ENCODE measurements at places on chromosomes 1 and 21.

DNA sequence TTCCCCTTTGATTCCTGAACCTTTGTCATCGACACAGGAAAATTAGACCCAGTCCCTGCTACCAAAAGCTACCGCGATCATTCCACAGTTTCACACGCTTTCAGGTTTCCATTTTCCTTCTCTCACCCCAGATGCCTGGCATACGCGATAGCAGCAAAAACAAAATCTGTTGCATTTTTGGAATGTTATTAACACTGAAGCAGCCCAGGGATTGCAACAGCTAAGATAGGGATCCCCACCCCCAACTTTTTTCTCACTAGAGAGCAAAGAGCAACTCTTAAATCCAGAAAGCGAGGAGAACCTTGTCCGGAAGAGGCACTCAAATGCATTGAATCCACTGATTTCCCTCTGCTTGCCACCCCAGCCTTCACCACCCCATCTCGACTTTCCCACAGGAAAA is 8.9 kb downstream of the OVAAL start:
- DNase-seq: no peak

DNA sequence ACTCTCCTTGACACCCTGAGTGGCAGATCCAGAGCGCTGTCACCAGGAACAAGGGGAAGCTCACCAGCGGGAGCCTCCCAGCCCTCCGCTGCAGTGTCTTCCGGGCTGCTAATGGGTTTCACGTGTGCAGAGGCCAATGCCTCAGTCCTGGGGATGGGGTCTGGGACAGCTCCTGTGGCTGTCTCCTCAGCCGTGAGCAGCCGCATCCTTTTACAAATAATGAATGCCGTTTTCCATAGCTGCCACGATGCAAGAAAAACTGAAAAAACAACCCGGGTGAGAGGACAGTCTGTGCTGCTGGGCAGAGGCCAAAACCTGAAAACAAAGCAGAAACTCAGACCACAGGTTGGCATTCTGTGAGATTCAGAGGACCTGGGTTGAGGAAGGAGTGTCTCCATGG is 212.2 kb upstream of the RAB4A start:
- no peak for DNase-seq

DNA sequence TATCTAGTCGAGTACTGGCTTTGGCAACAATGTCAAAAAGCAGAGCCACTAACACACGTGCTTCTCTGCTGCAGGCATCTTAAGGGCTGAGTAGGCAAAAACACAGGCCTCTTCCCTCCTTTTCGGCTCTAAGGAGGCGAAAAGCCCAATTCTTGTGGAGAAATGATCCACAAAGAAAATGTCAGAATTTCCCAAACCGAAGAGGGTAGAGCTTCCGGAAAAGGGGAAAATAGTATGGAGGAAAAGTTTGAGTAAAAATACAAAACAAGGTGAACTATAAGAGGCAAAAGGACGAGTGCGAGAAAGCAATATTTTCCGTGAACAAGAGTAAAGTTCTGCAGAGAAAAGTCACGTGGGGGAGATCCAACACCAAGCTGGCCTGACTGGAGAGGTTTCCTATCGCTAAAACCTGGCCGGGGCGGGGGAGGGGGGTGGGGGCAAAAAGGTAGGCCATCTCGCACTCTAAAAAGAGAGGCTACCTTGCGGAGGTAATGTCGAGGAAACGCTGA is 551 bp downstream of the ZRANB2 start:
- DNase-seq: peak; percentile 6

- no peak for DNase-seq
Measured at GRCh38 chr1:28925350-28925891, 11.1 kb downstream of the EPB41 start.

- no peak for DNase-seq
Measured at GRCh38 chr1:212915245-212916091, 34.9 kb upstream of the VASH2 start.

GRCh38 chr1:78275906-78276685 is 214.7 kb upstream of the PTGFR start:
- DNase-seq: no peak

DNA sequence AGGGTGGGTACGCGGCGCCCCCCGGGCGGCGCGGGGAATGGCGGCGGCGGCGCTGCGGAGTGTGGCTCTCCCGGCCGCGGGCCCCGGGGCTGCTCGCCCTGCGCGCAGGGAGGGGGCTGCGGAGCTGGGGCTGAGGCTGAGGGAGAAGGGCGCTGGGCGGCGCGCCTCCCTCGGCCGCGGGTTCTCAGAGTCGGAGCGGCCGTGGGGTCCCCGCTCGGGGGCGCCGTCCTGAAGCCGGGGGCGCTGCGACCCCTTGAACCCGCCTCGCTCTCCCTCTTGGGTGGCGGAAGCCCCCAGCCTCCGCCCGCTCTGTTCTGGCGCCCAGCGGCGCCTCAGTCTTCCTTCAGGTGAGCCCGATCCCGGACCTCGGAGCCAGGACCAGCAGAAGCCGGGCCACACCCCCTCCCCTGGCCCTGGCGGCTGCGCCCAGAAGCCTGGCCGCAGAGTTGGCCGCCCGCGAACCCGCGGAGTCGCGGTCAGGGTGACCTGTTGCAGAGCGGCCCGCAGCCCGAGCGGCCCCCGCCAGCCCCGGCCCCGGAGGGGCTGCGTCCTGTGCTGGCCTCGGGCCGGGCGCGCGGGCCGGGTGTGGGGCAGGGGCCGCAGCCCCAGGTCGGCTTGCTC is 532 bp downstream of the RALGPS2 start:
- no peak for DNase-seq

DNA sequence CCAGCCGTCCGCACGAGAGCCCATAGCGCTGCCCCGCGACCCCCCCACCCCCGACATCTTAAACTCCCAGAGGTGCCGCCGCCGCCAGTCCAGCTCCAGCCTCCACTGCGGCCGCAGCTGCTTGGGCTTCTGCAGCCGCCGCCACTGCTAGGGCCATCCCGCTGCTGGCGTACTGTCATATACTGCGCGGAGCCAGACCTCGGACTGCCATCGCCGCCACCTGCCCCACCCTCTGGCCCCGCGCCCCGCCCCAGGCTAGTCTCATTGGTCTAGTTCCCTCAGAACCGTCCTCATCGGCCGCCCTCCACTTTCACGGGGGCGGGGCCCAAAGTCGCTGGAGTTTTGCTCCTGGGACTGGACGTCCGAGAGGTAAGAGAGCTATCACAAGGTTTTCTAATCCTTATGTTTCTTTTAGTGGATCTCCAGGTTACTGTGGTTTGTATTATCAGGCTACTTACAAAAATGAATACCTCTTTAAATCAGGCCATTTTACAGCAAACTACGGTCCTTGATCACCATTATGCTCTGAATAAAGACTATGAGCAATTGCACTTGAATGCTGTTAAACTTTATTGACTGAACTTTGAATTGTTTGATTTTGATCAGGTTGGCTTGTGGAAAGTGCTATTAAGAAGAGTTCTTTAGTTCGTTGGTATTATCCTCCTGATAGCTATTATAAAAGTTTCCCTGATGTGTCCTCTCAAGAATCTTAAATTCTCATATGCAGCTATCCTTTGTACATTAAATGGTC is 2.8 kb upstream of the CD1D start:
- DNase-seq: no peak

- no peak for DNase-seq
Measured at GRCh38 chr1:186295980-186296379, 79.1 kb downstream of the TPR start.

- no peak for DNase-seq
Measured at GRCh38 chr1:112169517-112169916, 180.0 kb upstream of the KCND3 start.

- no peak for DNase-seq
Measured at GRCh38 chr1:117128323-117129079, 7.0 kb upstream of the TRIM45 start.

GRCh38 chr1:58933599-58933926 is 149.7 kb upstream of the JUN start:
- DNase-seq: no peak

GRCh38 chr1:212067787-212068186 is 32.2 kb downstream of the DTL start:
- no peak for DNase-seq
